Hypothalamus (tissue), 51 donors: ENCODE measurements at places on chromosomes 16 and 17.
A peak's percentile ranks its signal among the peaks of the same experiment; 100 is the strongest.

DNA sequence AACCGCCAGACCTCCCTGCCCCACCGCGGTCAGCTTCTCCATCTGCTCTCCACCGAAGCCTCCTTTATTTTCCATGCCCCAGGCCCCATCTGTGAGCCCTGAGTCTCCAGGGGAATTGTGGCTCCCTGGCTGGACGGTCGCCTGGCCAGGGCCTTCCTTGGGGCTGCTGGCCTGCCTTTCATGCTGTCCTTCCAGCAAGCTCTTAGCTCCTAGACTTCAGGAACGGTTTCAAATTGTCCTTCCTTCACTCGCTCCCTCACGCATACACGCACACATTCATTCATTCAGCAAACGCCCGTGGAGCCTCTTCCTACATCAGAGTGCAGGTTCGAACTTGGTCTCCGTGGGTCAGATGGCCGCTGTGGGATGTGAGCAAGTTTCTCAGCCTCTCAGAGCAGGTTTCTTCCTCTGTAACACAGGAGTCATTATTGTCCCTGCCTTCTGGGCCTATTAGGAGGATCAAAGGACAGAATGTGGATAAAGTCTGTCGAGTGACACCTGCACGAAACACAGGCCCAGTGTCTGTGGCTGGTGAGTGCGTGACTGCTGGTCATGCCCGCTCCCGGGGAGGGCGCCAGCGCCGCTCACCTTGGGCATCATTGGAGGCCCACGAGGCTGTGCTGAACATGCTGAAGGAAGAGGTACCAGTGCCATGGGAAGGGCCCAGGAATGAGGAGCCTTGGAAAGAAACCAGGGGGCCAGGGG is 18.7 kb upstream of the GSE1 start:
- no peak for DNase-seq

DNA sequence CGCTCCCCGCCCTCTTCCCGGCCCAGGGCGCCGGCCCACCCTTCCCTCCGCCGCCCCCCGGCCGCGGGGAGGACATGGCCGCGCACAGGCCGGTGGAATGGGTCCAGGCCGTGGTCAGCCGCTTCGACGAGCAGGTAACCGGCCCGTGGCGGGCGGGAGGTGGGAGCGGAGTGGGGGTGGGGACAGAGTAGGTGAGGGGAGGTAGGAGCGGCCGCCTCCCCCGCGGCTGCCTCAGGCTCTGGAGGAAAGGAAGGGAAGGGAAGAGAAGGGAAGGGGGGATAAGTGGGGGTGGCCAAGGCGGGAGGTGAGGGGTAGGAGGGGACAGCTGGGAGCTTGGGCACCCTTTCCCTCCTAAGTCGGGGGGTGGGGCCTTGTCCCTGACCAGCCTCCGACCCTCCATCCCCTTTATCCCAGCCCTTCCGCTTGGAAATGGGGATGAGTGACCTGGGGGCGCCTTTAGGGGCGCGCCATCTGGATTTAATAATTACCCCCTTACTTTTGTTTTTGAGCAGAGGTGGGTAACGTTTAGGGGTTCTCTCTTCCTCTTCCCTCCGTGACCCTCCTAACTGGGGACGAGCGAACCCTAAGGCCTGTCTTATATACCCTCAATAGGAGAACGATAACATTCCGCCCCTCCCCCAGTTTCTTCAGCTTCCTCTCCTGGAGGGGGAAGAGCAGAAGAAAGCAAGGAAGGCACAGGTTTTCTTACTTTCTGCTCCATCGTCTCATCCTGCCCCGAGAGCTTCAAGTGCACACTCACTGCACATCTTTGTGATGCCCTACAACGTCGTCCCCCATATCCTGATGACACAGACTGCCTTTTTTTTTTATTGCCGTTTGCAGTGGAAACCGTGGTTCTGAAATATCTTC is 694 bp downstream of the NF1 start:
- DNase-seq, result peak; percentile 41

GRCh38 chr16:17404941-17405689 is 65.6 kb downstream of the XYLT1 start:
- DNase-seq, result peak; percentile 91

GRCh38 chr17:58530655-58531054 is 16.2 kb upstream of the MTMR4 start:
- no peak for DNase-seq

DNA sequence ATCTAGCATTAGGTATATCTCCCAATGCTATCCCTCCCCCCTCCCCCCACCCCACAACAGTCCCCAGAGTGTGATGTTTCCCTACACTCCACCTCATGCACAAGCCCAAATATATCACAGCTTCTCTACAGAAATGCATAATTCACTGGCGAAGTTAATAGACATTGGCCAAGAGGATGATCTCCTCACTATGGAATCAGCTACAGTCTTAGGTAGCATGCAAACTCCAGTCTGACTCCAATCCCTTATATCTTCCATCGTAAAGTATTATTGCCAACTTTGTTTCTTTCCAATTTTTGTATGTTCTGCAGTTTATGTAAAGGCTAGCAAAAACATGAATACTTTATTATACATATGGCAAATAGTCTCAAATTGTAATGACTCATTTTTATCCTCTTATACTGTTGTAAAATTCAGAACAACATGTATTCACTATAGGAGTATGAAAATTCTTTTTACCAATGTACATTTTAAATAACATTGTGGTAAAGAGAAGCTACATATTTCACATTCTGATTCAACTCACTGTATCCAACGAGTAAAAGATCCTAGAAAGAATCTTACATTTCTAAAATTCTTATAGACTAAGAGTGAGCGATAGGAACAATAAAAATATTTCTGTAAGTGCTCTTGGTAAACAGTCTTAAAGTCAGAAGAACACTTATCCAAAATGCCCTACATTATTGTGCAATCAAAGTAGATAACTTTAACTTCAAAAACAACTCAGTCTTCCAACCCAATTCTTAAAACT is 871 bp downstream of the ABCA8 start:
- no peak for DNase-seq

- no peak for DNase-seq
Observed at GRCh38 chr17:64269687-64270649, 6.9 kb upstream of the TEX2 start.

GRCh38 chr17:17751489-17752088 is 70.3 kb downstream of the RAI1 start:
- no peak for DNase-seq

- no peak for DNase-seq
Observed at GRCh38 chr17:43351691-43352090, 47.1 kb upstream of the ARL4D start.

DNA sequence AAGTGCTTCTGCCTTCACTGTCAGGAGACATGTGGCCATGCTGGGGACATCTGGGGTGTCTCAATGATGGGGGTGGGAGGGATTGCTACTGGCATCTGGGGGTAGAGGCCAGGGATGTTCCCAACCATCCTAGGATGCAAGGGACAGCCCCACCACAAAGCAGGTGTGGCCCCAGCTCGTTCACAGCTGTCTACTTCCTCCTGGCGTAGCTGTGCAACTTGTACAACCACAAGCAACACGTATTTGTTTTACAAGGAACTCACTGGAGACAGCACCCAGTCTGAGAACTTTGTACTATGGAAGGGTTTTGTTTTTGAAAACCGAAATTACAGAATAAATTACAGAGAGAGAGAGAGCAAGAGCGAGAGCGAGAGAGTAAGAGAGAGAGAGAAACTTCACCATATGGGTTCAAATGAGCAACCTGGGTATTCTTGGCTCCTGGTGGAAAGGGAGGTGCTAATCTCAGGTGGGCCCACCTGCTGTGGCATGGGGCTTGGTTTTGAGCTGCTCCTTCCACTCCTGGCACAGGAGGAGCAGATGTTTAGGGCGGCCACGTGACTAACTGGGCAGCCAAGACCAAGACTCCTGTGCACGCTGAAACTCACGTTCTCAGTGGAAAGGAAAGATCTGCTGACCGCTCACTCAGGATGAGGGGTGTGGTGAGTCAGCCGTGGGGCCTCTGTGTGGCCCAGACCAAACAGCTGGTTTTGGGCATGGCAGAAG is 17.5 kb upstream of the TNFRSF13B start:
- DNase-seq, result no peak

DNA sequence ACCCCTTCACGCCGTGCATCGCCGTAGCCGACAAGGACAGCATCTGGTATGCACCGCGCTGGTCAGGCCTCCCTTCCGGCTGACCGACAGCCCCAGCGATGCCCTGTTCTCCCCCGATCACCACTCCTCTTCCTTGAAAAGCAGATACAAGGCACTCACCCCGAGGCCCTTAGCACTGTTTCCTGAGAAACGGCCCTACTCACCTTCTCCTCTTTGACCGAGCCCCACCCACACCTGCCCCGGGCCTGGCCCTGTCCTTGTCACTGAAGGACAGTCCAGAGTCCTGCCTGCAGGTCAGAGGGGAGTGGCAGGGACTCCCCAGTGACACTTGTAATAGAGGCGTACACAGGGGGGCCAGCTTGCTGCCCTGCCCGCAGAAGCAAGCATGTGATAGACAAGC is 45.9 kb upstream of the CHMP6 start:
- DNase-seq, result no peak

DNA sequence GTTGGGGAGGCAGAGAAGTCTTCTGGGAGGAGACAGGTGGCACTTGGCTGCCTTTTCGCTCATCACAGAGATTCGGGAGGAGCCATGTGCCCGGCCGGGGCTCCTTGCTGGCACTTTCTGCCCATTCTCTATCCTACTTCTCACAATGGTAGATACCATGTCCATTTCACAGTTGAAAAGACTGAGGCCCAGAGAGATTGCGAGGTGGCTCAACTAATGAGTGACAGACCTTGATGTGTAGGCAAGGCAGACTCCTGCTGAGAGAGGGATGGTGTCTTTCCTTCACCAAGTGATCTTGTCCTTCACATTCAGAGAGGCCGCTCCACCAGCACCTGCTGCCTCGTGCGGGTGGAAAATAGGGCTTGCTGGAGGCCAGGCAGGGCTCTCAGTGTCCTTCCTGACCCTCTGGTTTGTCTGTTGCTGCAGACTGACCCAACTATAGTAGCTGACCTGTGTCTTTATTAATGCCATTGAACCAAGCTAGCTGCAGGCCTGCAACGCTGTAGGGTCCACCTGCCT is 42.1 kb downstream of the MPRIP start:
- DNase-seq, result no peak

DNA sequence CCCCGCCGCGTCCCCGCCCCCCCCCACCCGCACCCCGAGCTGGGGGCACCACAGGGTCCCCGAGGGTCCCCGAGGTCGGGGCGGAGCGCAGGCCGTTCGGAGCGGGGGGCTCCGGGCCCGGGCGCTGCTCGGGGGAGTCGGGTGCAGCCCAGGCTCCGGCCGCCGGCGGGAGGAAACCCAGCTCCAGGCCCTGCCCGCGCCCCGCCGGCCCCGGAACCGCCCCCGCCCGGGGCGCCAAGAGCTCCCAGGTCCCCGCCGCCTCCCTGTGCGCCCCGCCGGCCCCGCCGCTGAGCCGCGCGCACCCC is 33.2 kb upstream of the RPH3AL start:
- no peak for DNase-seq

GRCh38 chr17:42989726-42990652 is 8.2 kb upstream of the RPL27 start:
- no peak for DNase-seq

DNA sequence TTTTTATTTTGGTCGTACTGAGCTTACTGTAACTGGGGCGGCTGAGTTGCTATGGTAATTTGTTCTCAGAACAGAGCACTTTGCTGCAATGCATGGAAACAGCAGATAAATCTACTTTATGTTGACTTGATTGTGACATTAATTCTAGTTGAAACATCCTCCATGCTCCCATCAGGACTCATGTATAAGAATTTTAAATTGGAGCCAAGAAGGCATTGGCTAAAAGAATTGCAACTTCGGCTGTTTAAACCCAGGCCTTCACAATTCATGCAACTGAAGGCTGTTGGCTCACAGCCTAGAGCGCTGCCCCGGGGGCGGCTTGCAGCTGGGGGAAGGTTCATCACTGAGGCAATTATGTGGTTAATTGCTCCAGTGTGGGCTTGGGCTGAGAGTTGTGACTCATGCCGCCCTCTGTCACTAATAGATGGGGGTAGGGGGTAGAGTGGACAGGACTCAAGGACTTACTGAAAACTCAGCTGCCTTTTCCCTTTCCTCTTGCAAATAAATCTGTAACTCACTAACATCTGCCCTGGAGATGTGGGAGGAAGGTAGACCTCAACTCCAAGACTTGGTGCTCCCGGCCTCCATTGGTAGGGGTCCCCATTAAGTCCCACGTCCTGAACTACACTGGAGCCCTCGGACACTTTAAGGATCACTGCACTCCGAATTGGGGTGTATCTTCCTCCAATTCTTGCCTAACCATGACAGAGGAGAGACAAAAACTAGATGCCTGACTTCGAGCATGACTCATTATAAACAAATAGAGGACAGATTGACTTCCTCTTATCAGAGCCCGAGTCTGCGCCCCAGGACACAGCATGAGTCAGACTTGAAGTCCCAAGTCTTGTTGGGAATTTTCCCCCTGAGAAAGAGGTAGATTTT is 37.5 kb downstream of the ERCC4 start:
- DNase-seq, result no peak

- DNase-seq, result no peak
Observed at GRCh38 chr17:18139949-18140348, 31.4 kb downstream of the MYO15A start.

GRCh38 chr17:34620458-34620857 is 41.1 kb downstream of the TMEM132E start:
- DNase-seq, result no peak

GRCh38 chr17:43999024-43999423 is 5.4 kb upstream of the NAGS start:
- no peak for DNase-seq

DNA sequence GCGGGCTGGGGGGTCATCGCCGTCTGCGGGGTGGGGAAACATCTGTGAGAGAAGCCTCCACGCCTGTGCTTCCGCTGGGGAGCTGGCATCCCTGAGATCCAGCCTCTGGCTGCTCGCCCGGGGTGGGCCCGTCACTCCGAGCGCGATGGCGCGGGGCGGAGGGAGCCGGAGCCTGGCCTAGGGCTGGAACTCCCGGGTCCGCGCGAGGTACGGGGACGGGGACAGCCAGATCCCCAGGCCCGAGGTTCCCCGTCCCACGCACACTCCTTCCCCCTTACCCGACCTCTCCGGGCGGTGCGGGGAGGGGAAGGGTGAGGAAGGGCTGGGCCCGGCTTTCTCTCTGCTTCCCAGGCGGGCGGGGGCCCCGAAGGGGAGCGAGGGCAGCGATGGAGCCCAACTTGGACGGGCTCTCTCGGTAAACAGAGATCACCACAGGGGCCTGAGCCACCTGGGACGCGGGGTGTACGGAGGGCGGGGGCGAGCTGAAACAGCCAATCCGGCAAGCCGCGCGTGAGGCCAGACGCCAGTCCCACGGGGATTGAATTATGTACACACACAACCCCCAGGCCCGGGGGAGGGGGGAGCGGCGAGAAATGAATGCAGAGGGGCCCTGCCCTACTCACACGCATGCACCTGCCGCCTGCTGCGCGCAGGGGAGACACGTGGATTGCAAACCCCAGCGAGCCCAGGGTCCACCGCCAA is at the start of gene SLC16A11:
Gene SLC16A11, minus strand, starts transcription at position 596 of the 702 bp plus-strand sequence. Its CDS starts 579 bp downstream, at position 17.
- no peak for DNase-seq

- no peak for DNase-seq
Observed at GRCh38 chr16:85675251-85675874, 13.4 kb downstream of the GINS2 start.

- DNase-seq, result no peak
Observed at GRCh38 chr17:69967910-69968411, 107.1 kb upstream of the KCNJ16 start.

- DNase-seq, result no peak
Observed at GRCh38 chr16:53785044-53785443, 81.1 kb downstream of the FTO start.
